CD4-positive, alpha-beta T cell treated with Interleukin-6 at 100 ng/mL for 8 hours (primary cell): ENCODE measurements at places on chromosomes 11 and 22.
A peak's percentile ranks its signal among the peaks of the same experiment; 100 is the strongest.

DNA sequence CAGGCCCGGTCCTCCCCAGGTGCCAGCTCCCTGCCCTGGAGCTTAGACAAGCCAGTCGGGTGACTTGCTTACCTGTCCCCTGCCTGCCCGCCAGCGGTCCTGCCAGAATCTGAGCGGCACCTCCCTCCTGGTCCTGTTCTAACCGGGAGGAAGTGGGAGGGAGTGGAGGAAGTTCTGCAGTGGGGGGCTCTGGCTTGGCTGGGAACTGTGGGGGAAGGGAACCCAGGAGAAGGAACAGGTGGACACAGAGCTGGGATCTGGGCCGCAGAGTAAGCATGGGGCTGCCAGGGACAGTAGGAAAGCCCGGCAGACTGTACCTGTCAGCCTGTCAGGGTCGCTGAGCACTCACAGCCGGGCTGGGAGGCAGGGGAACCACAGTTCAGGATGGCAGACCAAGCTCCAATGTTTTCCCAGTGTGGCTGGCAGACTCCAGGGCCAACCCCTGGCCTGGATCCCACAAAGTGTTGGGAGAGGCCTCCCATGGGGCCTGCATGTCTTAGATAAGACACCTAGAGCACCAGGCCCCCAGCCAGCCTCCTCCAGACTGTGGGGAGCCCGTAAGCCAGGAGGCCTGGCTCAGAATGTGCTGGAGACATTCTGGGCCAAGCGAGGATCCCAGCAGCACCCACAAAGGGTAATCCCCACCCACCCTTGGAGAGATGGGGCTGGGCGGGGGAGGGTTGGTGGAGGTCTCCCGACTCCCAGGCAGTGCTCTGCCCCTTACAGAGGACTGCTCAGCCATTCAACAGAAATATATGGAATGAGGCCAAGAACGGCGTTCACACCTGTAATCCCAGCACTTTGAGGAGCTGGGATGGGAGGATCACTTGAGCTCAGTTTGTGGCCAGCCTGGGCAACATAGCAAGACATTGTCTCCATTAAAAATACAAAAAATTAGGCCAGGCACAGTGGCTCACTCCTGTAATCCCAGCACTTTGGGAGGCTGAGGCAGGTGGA, 2.3 kb downstream of the CYB5R3 start:
- DNase-seq = no peak

DNA sequence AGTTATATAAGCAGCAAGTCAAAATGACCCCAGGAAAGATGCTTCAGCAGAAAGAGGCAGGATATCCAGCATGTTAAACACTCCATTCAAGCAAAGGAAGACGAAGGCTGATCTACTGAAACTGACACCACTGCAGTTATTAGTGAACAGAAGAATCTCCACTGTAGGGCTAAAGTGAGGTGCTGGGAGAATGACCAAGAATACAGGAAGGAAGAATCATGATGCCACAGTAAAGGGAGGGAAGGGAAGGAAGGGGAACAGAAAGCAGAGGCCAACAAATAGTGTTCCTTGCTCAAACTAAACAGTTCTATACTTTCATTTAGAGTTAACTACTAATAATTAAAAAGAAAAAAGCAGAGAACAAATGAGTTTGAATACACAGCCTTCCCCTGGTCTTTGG, 92.5 kb downstream of the SIK3 start:
- no peak for DNase-seq

DNA sequence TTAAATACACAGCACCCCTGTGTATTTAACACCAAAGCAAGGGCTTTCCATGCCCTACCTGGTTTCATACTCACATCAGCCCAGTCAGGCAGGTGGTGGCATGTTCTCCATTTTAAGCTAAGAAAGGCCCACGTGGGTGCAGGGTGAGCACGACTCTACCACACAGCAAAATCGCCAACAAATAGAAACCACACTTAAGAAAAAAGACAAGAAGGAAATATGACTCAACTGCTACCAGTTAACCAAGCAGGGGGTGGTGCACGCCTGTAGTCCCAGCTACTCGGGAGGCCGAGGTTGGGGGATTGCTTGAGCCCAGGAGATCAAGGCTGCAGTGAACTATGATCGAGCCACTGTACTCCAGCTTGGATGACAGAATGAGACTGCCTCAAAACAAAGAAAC, 35.2 kb upstream of the TFIP11 start:
- DNase-seq = peak; percentile 26

DNA sequence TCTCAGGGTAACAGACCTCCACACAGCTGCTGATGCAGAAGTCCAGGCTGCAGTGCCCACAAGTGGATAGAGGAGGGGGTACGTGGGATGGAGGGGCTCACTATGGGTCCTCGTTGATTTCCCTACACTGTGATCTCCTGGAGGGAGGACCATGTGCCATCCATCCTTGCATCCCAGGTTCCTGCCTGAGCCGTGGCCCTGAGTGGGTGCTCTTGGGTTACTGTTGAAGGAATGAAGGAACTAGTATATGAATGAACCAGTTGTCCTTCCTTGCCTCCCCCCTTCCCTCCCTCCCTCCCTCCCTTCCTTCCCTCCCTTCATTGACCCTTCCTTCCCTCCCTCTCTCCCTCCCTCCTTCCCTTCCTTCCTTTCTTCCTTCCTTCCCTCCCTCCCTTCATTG, 15.4 kb downstream of the APOBEC3B start:
- no peak for DNase-seq

GRCh38 chr22:45775062-45775461, 103.4 kb downstream of the ATXN10 start:
- DNase-seq = no peak

DNA sequence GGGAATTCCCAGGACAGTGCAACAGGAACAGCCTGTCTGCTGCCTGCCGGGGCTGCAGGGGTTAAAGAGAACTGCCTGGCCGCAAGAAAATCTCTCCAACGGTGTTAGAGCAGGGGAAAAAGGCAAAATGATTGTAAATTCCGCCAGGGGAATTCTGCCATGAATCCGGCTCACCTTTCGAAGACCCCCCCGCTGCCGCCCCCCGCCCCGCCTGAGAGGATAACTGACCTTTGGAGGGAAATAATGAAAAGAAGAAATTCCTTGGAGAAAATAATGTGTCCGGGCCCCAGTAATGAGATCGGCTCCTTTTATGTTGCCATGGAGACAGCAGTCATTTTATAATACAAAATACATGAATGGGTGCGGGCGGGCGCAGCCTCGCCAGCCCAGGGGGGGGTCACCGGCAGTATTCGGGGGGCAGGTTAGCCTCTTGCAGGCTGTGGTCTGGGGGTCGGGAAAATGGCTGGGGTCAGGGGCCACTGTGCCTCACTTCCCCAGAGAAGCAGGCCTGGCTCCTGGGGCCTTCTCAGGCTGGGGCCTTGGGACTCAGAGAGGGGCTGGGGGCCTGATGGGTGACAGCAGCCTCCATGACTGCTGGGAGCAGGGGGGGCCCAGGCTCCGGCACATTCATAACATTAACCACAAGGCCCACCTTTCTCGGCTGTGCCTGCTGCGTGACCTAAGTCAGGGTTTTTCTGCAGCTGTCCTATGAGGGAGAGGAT, 228.1 kb downstream of the MN1 start:
- no peak for DNase-seq

DNA sequence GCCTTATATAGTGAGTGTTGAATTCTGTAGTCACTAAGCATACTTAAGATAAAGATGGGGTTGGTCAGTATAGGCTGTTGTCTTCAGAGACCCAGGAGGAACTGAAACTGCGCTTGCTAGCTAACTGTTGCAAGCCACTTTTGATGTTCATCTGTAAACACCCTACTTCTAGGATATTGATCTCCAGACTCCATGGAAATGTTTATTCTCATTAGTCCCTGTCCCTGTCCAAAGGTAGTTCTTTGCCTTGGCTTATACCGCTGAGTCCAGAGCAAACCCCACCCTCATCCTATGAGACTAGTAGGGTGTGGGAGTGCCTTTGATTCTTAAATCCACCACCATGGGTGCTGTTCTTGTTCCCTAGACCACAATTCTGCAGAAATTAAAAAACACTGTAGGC, 36.4 kb downstream of the DEPDC5 start:
- no peak for DNase-seq

- no peak for DNase-seq
Observed at GRCh38 chr11:101133190-101133589, 3.6 kb upstream of the PGR start.

DNA sequence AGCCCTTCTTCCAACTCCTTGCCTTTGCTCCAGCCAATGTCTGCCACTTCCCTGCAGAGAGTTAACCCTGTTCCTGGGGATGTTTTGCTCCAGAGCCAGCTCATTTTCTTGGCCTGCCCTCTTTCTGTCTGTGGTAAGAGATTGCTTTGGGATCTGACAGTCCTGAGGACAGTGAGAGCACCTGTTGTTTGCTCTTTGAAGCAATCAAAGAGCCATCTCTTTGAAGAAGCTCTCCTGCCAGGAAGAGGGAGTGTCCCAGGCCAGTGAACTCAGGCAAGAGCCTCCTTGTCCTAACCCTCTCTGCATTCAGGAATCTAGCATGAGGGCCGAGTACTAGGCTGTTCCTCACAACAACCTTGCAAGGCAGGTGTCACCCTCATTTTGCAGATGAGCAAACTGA, 42.2 kb downstream of the TRAF6 start:
- DNase-seq = no peak

DNA sequence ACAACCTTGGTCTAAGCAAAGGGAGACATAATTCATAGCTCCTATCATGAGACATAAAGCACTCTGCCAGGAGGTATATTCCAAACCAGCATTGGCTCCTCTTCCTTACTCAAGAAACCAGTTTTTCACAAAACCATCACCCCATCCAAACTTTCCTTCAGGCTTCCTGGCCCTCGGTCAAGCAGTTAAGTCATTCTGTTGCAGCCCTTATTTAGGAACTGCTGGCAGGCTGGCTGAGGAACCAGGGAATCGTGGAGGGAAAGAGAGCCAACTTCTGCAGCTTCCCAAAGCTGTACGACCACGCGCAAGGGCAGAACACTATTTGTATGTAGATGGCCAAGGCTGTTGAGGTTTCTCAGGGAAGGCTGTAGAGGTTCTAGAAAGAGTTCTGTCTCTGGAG, 680 bp downstream of the IFT46 start:
- DNase-seq = no peak

- no peak for DNase-seq
Observed at GRCh38 chr11:48005831-48006270, 25.5 kb downstream of the PTPRJ start.

DNA sequence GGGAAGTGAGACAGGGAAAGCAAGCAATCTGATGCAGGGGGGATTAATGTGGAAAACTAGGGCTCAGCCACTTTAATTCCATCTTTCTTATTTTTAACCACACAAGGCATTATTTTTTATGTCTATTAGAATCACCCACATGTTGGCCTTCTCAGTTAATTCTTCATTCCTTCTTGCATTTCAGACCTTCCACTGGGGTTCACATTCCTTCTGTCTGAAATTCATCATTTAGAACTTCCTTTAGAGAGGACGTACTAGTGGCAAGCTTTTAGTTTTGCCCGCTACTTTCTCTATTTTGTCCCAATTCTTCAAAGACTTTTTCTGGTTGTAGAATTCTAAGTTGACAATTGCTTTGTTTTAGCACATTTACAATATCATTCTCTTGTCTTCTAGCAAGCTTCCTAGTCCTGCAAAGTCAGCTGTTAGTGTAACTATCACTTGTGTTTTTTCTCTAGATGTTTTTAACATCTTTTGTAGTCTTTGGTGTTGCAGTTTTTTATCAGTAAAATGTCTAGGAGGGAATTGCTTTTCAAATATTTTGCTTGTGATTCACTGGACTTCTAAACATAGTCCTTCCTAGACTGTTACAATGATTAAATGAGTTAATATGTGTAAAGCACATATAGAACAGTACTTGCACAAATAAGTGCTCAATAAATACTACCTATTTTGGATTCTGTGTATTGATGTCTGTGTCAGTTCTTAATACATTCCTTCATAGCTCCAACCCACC, 5.5 kb upstream of the NNMT start:
- no peak for DNase-seq

DNA sequence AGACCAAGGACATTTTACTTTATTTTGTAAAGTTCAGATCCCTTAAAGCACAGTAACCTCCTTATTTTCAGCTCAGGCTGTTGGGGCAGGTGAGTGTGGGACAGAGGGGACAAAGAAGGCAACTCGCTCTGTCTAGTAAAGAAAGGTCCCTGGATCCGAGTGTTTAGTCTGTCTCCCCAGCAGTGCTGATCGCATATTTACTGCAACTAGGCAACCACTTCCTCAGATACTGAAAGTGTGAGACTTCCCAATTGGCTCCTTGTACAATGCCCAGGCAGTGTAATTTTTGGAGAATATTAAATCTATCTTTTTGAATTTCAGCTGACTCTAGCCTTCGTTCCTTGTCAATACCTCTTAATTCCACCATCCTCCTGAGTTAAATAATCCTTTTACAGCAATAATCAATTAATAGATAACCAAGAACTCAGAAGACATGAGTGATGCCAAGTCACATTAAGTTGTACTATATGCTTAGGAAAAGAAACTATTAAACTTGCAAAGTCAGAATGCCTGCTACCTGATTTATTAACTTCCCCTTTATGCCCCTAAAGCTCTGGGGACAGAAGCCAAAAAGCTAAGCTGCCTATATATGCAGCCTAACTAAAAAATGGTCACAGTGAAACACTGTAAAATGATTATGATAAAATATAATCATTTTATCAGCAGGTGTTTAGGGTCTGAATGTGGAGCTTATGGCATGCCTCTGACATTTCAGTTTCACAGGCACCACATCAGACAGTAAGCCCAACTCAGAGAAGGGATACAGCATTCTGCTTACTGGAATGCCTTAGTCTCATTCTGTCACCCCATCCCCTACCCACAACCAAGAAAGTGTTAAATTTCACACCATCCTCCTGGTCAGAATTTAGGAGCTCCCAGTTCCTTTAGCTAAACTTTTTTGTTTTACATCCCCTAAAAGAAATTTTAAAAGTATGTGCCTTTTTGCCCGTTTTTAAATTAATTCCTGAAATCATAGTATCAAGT, 138.7 kb downstream of the TRIM44 start:
- DNase-seq = no peak

- DNase-seq = no peak
Observed at GRCh38 chr11:24543771-24544170, 46.9 kb downstream of the LUZP2 start.

- no peak for DNase-seq
Observed at GRCh38 chr22:42926104-42926503, 69.0 kb upstream of the ARFGAP3 start.

DNA sequence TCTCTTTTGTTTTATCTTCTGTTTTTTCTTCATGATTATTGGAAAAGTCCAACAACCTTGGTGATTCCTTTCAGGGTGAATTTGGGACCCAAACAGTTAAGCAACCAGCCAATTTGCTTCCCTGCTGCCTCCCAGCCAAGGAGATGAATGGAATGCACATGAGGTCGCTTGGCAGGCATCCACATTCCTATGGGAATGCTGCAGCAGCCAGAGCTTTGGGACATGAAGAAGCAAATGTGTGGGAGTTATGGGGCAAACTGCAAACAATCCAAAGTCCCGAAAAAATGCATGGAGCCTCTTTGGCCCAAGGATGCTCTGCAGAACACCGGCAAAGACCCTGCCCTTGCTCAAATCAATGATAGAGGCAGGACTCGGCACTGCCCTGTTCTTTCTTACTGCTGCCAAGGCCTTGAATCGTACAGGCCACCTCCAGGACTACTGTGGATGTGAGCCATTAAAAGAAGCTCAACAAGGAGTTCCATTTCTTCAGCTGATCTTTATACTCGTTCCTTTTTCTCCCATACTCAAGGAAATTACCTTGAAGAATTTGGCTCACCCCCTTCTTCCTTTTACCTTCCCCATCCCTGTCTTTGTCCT, 117.3 kb upstream of the TEAD1 start:
- DNase-seq = no peak

- no peak for DNase-seq
Observed at GRCh38 chr11:113161711-113162591, 152.4 kb upstream of the TTC12 start.
